ENCODE measurements at places on chromosomes 16 and 17.

GRCh38 chr17:38777641-38778250 is 21.6 kb downstream of the PIP4K2B start:
- DNase-seq: no peak

- no peak for DNase-seq
Observed at GRCh38 chr17:36142806-36143205, 33.6 kb downstream of the TBC1D3B start.

GRCh38 chr16:87792205-87792565 is 26.4 kb upstream of the KLHDC4 start:
- DNase-seq: no peak

DNA sequence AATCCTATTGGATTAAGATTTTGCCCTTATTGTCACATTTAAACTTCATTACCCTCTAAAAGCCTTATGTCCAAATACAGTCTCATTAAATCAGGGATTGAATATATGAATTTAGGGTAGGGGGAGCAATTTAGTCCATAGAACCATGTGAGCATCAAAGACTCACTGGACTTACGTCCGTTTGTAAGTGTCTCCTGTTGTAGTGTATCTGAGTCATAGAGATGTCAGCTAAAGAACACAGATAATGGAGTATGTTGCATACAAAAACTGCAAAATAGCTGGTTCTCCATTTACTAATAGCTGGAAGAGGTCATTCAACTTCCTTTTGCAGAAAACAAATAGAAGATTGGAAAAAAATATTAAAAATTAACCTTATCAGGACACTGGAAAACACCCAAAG is 599.1 kb upstream of the SOX9 start:
- no peak for DNase-seq

DNA sequence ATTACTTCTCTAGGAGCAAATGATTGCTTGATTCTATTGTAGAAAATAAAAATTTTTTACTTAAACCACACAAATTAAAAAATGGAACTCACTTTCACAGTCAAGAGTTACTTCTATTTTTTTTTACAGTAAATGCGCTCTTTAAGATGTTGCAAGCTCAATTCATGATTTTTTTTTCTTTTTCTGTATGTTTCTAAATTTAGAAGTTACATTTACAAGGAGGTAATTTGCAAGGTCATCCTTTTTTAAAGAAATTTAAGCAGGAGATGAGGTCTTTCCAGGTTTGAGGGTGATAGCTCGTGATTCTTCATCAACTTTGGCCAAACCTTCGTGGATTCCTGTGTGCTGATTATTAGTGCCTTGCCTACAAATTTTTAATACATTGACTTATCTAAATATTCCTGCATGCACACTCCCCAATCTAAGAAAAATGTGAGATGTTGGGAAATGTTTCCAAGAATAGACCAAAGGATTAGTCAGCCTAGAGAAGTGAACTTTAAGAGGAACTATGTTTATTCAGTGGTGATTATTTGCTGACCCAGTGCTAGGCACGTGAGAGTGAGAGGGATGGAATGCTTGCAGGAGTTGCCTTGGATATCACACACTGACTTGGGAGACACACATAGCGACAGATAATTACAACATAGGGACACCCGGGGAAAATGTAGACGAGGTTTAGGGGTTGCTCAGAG is 429.8 kb downstream of the MAF start:
- DNase-seq: peak; percentile 62

DNA sequence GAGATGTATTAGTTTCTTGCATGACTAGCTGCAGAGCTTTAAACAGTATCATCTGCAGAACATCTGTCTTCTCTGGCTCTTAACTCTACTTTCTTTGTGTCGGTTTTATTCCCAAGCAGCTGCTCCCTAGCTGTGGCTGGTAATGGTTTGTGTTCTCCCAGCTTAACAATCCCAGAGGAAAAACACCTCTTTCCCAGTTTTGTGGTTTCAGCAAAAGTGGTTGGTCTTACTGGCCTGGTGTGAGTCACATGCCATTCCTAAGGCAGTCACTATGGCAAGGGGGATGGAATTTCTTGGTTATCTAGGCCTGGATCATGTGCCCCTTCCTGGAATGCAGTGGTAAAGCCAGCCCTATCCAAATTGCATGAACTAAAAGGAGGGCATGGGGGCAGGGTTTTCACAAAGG is 27.5 kb downstream of the OMG start:
- no peak for DNase-seq

DNA sequence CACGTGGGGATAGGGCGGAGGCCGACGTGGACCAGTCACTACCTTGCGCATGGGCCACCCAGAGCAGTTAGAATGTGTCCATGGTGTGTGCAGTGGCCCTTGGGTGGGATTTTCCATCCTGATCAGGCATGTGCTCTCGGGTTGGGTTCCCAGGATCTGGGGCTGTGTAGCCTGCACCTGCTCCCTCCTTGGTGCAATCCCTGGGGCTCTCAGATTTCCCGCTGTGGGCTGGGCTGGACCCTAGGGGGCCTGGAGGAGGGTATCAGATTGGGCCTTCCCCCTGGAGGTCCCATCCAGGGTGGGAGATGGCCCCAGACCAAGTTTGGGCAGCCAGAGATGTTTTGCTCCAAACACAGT is 1.3 kb downstream of the SMTNL2 start:
- no peak for DNase-seq

GRCh38 chr16:77594799-77595596 is 127.3 kb upstream of the NUDT7 start:
- DNase-seq: no peak

- no peak for DNase-seq
Observed at GRCh38 chr17:43219746-43220380, 8.2 kb downstream of the TMEM106A start.

DNA sequence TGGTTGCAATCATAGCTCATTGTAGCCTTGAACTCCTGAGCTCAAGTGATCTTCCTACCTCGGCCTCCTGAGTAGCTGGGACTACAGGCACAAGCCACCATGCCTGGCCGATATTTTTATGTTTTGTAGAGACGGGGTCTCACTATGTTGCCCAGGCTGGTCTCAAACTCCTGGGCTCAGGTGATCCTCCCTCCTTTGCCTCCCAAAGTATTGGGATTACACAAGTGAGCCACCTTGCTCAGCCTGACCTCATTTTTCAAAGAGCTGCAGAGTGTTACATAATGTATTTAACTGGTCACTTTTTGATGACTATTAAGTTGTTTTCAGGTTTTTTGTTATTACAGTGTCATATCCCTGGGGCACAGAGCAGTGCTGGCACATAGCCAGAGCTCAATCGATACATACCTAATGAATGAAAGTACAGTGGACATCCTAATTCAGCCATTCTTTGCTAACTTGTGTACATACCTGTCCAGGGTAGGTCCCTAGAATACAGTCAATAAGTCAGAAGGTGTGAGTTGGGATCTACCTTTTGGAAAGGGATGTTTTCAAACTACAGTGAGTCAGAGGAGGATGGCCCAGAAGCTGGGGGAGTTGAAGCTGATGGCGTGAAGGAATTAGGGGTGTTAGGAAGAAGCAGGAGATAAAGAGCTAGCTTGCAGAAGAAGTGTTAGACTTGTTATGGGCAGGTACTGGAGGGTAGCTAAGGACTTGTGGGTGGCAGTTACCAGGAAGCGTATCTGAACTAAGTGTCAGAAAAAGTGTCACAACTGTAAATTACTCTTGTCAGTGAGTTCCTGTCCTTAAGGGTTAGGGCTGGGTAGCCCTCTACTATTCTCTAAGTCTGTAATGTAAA is 20.1 kb upstream of the CYLD start:
- no peak for DNase-seq

DNA sequence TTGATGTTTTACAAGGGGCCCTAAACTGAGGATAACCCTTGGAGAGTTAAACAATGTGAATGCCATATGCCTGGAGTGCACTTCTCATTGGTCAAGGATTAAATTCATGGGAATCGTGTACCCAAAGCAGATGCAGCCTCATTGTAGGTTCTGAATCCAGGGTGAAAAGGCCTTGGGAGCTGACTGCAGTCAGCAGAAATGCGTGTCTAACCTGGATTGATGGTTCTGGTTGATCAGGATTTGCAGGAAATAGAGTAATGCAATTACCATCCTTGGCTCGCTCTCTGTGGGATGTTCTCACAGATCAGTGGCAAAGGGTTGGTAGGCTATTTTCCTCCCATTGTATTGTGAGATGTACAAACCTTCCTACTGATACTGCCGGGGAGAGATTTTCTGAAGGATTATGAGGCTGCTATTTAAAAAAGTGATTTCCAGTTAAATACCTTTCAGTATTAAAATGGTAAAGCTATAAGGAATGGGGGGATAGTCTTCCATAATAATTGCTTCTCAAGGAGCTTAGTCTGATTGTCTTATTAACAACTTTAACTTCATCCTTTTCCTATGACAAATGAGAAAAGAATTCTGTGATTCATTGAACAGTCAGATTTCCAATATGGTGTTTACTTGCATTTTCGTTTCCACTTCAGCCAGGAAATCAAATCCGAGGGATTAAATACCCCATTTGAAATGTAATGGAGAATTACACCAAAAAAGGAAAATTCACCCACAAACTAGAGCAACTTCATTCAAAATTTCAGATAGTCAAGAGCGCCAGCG is 1028.1 kb upstream of the EEF2KMT start:
- DNase-seq: no peak

DNA sequence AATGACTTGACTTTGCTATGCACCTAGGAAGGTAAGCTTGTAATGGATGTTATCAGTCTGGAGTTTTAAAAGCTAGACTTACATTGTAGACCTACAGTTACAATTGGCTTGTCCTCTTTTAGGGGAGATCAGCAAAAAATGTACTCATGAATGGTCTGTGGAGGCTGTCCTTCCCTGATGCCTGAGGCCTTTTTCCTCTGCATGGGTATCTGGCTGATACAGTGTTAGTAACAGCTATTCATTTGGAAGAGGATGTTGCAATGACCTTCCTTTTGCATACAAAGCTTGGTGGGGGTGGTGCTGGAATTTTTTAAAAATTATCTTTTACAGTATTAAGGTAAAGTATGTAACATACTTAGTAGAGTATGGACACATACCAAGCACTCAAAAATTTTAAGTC is 525.5 kb downstream of the KIF2B start:
- no peak for DNase-seq

GRCh38 chr17:79792984-79793923 is 3.6 kb downstream of the CBX8 start:
- DNase-seq: no peak

- peak; percentile 30 for DNase-seq
Observed at GRCh38 chr17:56978441-56979090, 635 bp downstream of the SCPEP1 start.

- DNase-seq: peak; percentile 9
Observed at GRCh38 chr17:63275318-63275970, 170.7 kb downstream of the CYB561 start.

GRCh38 chr16:35795361-35796029 is 2336.1 kb downstream of the TP53TG3F start:
- no peak for DNase-seq

DNA sequence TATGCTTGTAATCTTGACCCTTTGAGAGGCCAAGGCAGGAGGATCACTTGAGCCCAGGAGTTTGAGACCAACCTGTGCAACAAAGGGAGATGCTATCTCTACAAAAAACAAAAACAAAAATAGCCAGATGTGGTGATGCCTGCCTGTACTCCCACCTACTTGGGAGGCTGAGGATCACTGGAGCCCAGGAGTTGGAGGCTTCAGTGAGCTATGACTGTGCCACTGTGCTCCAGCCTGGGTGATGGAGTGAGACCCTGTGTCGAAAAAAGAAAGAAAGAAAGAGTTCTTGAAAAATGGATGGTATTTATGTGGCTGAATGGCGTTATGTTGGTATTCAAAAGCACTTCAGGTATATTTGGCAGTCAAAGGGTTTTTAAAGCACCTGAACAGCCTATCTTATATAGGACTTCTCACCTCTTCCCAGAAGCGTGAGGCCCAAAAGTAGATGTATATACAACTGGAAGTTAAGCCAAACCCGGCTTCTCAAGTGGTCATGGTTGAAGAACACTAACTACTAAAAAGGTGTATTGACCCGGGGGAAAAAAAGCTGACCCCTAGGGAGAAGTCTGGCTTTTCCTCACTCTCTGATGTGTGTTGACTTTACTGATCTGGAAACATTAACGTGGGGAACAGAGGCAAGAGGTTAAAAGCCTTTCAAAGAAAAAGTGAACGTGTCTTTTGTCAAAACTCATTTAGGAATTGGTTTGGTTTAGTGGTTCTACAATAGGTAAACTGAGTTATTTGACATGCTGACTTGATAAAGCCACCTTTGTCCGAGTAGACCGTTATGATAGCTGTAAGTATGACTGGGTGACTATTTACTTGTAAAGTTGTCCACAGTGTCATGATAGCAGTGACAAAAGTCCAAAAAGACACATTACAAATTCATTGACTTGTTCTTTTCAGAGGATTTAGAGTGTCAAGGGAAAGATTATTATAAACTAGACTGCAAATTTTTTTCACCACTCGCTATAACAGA is 183.4 kb downstream of the IRX3 start:
- DNase-seq: no peak

GRCh38 chr17:41664172-41664457 is 24.6 kb upstream of the EIF1 start:
- DNase-seq: no peak

DNA sequence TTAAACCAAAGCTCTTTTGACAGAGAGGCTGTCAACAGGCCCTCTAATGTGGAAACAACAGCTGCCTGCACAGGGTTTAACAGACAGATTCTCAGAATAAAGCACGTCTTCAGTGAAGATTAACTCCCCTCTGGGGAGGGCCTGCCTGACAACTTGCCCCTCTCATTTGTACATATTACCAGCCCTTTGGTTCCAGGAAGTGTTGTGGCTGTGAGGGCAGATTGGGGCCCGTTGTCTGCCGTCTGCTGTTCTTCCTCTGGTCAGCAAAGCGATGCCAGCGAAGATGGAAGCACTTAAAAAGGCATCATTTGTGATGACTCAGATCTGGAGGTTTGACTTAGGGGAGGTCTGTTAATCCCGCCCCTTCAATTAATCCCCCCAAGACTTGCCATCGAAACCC is 177.0 kb upstream of the IRX6 start:
- DNase-seq: no peak

GRCh38 chr17:71387456-71387855 is 733.4 kb upstream of the SOX9 start:
- no peak for DNase-seq

DNA sequence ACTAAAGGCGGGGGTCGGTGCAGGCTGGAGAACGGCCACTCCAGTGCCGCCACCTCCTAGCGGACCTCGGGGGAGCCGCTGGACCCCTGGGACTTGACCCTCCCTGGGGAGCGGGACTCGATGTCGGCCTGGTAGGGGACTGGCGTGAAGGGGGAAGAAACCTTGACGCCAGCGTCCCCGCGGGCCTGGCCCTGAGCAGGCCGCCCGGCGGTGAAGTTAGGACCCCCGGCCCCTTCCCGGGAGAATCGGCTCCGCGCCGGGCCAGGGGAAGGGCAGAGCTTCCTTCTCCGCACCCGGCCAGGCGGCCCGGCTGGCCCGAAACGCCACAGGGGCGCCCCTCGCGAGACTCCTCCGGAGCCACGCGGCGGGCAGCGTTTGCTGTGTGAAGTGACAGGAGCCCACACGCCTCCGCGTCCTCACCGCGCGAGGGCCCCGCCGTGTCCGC is 389 bp downstream of the DUS1L start:
- no peak for DNase-seq
